ENCODE measurements at places on chromosomes 12 and 14.

- DNase-seq: no peak
Observed at GRCh38 chr12:16946704-16947103, 340.7 kb upstream of the LMO3 start.

DNA sequence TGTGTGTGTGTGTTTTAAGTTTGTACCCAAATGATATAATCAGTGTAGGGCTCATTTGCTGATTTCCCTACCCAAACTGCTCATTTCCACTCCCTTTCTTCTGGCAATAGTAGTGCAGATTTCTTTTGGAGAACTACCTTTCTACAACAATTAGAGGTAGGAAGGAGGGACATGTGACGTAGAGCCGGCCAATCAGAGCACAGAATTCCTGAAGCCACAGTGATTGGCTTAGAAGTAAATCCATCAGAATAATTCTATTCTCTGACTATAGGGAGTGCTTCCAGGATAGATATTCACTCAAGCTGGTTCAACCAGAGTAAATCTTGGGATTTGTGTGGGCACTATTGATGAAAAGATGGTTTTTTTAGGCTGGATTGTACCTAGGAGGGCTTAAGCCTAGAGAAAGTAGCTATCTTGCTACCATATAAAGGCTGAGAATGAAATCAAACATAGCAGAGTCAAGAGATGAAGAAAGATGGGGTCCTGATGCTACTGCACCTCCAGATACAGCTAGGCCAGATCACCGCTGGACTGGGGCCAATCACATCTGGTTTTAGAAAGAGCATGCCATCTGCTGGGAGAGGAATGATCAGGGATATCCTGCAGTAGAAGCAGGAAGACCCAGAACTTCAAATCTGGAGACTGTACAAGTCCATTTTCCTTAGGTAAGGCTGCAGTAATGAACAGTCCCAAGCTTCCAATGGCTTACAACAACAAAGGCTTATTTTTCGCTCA lies 54.1 kb upstream of the NUAK1 start:
- DNase-seq: no peak

DNA sequence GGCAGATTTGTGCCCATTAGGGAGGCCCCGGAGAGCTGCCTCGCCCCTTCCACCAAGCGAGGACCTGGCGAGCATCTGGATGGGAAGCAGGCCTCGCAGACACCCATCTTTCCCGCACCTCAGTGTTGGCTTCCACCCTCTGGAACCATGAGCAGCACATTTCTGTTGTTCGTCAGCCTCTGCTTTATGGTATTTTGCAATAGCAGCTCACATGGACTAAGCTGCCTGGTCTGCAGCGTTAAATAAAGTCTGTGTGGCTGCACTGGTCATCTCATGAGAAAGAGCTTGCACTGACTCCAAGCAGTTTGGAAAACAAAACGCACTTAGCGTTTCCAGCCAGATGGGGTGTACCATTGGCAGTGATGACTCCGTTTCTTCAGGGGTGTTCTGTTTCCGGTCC lies 75.8 kb downstream of the GLT1D1 start:
- no peak for DNase-seq

GRCh38 chr12:124188561-124189405 lies 106.1 kb upstream of the RFLNA start:
- DNase-seq: no peak

- no peak for DNase-seq
Observed at GRCh38 chr12:53738406-53739213, 11.4 kb upstream of the CALCOCO1 start.

GRCh38 chr14:101876555-101876938 lies 87.8 kb upstream of the DYNC1H1 start:
- DNase-seq: peak; percentile 57

- no peak for DNase-seq
Observed at GRCh38 chr14:80493620-80494019, 282.3 kb upstream of the DIO2 start.

DNA sequence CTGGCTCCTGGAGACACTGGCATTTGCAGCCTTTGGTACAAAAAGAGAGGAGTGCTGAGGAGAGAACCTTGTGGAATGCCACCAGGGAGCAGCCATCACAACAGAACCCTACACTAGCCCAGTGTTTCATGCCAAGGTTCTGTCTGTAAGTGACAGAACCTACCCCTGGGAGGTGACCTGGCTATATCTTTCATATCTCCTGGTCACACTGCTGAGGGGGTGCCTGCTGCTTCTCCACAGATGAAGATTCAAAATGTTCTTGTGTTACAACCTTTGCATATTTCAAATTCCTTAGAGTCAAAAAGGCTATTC lies 12.7 kb upstream of the EIF4B start:
- DNase-seq: no peak

DNA sequence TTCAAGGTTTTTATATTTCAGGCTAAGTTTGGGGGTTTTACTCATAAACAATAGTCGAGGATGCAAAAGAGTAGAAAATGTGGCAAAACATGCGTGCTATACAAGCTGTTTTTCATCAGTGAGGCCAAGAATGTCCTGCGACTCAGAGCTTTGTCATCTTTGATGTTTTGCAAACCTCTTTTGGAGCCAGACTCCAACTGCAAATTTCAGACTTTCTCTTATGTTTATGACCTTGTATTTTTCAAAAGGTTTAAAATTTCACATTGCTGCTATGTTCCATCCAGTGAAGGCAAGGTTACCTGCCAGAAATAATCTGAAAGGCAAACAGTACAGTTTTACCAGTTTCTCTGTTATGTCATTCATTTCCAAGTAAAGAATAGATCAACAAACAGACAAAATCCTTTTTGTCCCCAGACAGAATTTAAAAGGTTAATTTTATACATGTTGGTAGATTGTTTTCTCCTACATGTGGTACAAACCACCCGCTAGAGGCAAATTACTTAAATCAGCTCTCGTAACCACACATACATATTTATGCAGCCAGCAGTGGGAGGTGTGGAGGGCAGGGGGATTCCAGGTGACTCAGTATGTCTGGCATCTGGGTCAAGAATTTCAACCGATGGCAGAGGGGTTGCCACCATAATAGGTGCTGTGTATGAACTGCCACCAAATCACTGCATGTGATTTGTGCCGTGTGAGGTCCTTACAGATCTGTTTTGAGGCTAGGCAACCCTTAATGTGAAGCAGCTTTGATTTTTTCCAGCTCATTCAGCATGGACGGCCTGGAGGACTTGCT lies 119.8 kb upstream of the CPM start:
- DNase-seq: peak; percentile 9

- no peak for DNase-seq
Observed at GRCh38 chr14:59374048-59374447, 91.1 kb downstream of the GPR135 start.

GRCh38 chr14:35386673-35387125 lies 17.9 kb downstream of the NFKBIA start:
- DNase-seq: no peak

- DNase-seq: no peak
Observed at GRCh38 chr12:32089156-32089555, 17.5 kb upstream of the BICD1 start.

DNA sequence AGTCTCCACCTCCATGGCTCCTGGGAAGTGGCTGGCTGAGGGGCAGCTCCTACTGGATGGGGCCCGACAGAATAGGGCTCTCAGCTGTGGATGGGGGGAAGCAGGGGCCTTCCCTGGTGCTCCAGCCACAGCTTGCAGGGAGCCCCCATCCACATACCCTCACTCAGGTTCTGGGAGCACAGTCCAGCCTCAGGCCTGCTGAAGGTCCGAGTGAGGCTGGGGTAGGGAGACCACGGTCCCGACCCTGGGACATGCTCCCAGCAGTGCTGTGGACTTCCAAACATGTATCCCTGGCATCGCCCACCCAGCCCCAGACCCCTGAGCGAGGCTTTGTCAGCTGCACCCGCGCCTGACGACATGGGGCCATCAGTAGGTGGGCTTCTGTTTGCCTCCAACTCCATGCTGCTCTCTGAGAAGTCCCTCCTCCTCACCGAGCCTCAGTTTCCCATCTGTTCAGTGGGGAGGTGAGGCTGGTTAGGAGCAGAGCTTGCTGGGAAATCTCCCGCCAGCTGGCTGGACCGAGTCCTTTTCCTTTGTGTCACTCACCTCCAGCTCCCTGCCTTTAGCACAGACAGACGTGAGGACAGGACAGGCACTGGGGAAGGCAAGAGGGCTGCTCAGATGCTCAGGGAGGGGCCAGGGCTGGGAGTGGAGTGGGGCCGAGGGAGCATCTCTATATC lies 9.1 kb upstream of the ATG101 start:
- DNase-seq: no peak

- DNase-seq: no peak
Observed at GRCh38 chr14:45133683-45134050, 614 bp downstream of the FKBP3 start.

DNA sequence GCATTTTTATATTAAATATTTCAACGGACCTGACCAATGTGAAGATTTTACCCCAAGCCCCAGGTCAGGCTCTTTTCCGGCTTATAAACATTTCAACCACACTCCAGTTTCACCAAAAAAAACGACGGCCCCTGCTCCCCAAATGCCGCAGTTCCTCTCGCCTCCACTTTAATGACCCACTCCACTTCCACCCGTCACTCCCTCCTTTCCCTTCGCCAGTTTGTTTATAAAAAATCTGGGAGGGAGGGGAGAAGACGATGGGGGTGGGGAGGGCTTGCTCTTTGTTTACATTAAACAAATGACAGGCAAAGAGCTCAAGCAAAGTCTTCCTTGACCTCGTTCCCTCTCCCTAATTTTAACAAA lies 5.4 kb downstream of the SIX6 start:
- no peak for DNase-seq

DNA sequence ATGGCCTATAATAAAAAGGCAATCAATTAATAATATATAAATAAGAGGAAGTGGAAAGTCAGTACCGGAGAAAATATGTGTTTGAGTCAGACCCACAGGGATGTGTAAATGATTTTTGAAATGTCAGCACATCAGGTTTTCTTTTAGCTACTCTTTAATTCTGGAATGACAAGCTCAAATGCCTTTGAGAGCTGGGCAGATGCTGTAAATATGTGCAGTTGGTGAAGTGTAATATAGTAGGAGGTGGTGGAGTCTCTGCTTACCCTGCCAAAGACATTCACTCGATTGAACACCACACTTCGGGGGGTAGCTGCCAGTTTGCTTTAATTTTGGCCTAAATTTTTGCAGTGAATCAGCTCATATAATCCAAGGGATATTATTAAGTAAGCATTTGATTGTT lies 93.0 kb downstream of the PLEKHA5 start:
- no peak for DNase-seq

DNA sequence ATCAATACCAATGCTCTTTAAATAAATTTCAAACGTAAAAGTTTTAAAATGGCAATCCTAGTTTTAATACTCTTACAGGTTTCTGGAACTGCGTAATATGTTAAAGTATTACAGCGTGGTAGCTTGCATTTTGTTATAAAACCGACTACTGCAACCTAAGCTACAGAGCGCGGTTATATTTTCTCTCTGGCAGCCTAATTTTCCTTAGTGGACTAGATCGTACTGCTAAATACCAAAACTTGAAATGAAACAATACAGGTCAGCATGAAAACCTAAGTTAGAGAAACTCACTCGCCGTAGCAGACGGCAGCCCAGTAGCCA lies 1.2 kb downstream of the CCDC92 start:
- no peak for DNase-seq

- DNase-seq: no peak
Observed at GRCh38 chr14:55689981-55690871, 110.2 kb downstream of the KTN1 start.

- DNase-seq: no peak
Observed at GRCh38 chr12:56311003-56311402, 4.8 kb downstream of the CNPY2 start.

DNA sequence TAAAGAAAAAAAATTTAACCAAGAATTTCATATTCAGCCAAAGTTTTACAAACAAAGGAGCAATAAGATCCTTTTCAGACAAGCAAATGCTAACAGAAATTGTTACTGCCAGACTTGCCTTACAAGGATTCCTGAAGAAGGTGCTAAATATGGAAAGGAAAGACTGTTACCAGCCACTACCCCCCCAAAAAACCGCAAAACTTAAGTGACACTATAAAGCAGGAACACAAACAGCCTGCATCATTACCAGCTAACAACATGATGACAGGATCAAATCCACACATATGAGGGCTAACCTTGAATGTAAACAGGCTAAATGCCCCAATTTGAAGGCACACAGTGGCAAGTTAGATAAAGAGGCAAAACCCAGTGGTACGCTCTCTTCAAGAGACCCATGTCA lies 55.7 kb downstream of the APOBEC1 start:
- no peak for DNase-seq

- no peak for DNase-seq
Observed at GRCh38 chr12:71685312-71685906, 473 bp upstream of the TMEM19 start.

GRCh38 chr14:99698642-99699041 lies 14.5 kb downstream of the CYP46A1 start:
- DNase-seq: no peak

DNA sequence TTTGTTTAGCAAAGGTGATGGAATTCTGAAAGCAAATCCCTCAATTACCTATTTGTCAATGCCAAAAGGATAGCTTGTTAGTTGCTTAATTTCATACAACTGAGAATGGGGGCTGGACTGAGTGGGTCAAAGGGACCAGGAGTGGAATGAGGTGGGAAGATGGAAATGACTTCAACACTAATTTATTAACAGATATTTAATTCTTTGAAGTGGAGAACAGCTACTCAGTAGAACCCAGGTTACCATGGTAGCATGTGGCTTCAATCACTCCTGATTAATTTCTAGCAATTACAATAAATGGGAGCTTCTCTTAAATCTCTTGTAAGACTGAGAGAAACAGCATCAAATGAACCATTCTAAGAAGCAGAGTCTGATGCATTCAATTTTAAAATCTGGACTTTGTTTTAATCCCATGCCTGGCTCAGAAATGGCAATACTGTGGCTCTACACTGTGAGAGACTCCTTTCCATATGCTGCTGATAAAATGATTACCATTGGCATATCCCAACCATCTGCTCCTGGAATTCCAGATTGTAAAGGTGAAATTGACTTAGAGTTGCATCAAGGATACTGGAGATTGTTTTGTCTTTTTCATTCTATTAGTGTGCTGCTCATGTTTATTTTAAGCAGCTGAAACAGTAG lies 607.8 kb downstream of the SNAPC1 start:
- no peak for DNase-seq

DNA sequence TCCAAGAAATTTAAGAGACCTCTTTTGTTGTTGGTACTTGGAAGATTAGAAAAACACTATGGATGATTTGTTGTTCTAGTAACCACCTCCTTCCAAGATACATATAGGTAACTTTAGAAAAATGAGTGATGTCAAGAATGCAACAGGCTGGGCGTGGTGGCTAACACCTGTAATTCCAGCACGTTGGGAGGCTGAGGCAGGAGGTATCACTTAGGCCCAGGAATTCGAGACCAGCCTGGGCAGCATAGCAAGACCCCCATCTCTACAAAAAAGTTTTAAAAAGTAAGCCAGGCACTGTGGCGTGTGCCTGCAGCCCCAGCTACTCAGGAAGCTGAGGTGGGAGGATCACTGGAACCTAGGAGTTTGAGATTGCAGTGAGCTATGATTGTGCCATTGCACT lies 97.8 kb downstream of the PCNX1 start:
- no peak for DNase-seq

DNA sequence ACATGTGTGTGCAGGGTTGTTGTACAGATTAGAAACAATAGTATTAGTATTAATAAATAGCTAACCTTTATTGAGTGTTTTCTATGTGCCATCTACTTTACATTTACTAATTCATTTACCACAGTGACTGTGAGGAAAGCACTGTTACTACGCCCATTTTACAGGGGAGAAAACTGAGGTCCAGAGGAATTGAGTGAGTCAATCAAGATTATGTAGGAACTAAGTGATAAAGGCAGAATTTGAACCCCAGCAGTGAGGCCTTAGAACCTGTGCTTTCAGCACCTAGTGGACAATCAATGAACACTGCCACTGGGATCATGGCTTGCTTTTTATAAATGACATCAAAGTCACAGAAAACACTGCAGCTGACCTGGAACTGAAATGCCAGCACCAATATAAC lies 28.2 kb downstream of the NT5DC3 start:
- DNase-seq: no peak

- no peak for DNase-seq
Observed at GRCh38 chr14:77083082-77083481, 15.0 kb upstream of the CIPC start.

Measured in inflammatory macrophage treated with lipopolysaccharide for 1 hour (primary cell).